NCI-H1417 treated with DMSO at 0.1 percent for 48 hours (cell line): ENCODE measurements at places on chromosomes 1 and 21.

GRCh38 chr1:101251504-101251903, 14.7 kb downstream of the S1PR1 start:
- no peak for DNase-seq

DNA sequence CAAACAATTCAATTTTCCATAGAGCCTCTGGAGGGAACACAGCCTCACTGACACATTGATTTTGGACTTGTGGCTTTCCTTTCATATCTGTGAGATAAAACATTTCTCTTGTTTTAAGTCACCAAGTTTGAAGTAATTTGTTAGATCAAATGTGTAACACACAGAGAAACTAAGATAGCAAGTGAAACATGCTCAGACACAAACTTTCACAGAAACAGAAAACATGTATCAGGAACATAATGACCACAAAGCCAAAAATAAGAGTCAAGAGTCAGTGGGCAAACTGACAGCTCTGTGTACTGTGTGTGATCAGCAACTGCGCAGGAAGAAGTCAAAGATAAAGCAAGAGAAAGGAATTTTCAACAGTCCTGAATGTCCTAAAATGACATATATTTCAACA, 1237.5 kb downstream of the AMY1C start:
- DNase-seq: no peak

DNA sequence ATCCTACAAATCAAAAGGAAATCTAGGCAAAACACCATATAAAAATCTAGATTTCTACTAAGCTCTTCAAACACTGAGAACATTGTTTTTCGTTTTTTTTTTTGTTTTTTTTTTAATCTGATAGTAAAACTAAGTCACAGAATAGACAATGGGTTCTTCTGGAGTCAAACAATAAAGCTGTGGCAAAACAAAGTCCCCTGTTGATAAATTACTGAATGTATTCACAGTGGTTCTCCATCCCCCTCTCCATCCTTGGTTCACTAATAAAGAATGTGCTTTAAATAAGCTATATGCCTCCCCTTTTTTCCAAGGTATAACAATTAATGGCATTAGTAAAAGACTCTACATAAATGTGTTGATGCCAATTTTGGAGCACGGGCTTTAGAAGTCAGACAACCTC, 16.7 kb upstream of the ATP1B1 start:
- no peak for DNase-seq

GRCh38 chr1:41591891-41592290, 107.4 kb upstream of the EDN2 start:
- no peak for DNase-seq

DNA sequence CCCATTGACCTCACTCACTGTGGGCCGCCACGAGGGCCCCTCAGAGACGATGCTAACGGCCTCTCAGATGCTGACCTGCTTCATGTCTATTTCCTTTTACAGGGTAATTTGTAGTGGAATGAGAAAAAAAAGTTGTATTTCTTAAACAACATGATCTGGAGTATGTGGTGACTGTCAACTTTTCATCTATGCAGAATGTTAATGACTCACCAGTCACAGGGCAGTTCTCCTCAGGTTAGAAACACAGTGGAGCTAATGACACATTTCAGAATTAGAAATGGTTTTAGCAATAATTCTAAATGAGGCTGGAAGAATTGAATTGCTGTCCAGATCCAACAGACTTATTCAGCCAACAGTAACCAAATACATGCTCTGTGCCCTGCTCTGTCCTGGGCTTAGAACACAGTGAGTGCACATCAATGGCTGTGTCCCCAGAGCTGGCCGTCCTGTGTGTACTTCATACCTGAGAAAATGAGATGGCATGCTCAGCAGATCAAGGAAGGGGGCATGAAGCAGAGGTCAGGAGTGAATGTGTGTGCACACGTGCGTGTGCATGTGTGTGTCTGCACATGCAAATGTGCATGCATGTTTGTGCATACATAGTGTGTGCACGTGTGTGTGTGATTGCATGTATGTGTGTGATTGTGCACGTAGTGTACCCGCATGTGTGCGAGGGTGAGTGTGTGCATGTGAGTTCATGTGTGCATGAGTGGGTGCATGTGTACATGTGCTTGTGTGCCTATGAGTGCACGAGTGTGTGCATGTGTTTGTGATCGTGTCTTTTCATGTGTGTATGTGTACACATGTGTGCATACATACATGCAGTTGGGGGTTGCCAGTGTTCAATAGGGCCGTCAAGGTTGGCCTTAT, 145.3 kb downstream of the PCBP3 start:
- no peak for DNase-seq

DNA sequence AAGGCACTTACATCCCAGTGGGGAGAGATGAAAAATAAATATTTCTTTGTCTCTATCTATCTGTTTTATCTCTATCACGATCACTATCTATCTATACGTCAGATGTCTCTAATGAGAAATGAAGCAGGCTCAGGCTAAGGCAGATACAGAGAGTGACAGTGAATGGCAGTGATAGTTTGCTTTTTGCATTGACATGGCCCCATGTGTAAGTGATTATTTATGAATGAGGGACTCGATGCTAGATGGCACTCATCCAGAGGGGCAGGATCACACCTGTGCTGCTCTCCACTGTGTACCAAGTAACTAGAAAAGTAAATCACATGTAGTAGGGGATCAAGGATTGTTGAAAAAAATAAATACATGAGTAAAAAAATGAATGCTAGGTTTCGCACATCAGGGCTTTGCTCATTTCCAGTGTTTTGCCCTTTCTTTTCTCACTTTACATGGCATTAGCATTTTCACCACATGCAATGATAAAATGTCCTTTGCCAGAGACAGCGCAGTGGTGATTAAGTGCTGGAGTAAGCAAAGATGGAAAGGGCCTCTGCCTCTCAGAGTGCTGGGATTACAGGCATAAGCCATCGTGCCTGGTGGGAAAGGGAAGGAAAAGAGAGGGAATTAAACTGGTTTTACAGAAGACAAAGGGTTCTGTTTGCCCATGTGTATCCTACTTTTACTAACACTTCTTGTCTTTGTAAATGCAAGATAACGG, 16.5 kb downstream of the TBX19 start:
- DNase-seq: no peak

DNA sequence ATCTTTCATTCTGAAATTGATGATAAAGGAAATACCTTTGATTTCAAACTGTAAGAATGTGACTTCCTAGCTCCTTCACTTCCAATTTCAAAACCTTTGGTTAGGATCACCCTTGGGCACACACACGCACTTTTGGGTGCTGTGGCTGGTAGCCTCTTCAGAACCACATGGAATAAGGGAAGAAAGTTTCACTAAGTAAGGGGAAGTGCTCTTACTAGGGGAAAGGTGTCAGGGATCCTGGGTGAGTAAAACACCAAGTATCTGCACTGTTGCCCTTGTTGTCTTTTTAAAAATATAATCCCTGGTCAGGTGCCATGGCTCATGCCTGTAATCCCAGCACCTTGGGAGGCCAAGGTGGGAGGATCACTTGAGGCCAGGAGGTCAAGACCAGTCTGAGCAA, 132.4 kb downstream of the SDCCAG8 start:
- DNase-seq: no peak

DNA sequence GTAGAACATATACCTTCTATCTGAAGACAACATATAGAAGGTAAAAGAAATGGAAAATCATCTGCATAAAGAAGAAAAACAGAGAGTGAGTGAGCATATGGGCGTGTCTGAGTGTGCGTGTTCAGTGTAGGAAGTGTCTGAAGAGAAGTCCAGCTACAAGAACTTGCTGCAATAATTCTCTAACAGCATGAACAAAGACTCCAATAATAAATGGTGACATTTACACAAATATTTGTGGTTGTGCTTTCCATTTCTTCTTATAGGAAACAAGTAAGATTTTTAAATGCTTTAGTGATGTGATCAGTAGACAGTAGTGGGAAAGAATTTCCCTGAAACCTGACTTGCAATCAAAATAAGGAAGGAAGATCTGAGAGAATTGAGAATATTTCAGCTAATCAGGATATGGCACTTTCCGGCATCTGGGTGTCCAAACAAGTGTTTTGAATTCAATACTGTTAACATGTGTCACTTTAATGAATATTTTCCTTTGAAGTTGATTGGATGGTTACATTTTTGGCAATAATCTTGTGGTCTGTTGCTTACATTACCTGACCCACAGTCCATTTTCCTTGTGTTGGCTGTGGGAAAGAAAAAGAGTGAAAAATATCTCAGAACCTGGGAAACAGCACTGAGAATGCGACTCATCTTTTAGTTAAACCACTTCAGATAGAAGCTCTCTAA, 154.0 kb downstream of the TGFB2 start:
- DNase-seq: no peak

GRCh38 chr21:15233611-15234010, 168.8 kb upstream of the NRIP1 start:
- no peak for DNase-seq

GRCh38 chr1:226021401-226021800, 22.3 kb upstream of the SDE2 start:
- no peak for DNase-seq

DNA sequence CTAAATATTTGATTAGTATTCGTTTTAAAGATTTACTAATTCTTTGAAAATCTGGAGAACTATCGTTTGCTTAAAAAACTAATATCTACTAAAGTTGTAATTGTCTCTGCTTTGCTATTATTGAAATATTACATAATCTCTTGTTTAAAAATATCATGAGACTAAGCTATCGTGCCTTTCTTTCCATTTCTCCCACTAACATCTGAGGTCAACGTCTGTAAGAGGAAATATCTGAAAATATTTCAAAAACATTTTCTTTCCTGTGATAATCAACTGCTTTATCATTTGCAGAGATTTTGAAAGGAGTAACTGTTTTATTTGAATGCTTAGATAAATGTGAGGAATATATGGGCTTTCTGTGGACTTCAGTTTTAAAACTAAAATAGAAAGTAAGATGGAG, 694.1 kb downstream of the USP25 start:
- DNase-seq: no peak

DNA sequence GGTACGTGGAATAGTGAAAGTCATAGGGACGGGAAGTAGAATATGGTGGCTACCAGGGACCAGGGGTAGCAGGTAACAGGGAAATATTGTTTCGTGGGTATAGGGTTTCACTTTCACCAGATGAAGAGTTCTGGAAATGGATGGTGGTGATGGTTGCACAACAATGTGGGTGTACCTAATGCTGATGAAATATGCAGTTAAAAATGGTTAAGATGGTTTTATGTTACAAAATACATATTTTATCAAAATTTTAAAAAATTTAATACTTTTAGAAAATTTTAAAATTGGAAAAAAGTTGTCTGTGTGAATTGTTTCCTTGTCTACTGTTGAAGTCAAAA, 55.5 kb upstream of the TLR5 start:
- DNase-seq: no peak

DNA sequence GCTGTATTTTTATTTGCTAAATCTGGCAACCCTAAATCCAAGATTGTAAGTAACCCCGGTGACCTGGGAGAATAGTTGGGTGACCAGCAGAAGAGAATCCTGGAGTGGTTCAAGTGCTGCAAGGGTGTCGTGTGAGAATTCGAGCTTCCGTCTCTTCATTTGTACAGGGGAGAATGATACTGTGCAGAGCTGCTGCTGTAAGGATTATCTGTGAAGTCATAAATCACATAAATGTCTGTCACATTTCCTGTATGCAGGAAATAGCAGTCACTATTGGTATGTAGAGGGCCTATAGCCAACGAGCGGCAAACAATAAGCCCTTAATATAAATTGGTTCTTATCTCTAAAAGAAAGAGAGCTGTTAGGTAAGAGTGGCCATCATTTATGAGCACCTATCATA, 90.7 kb downstream of the ATP1A1 start:
- DNase-seq: no peak

DNA sequence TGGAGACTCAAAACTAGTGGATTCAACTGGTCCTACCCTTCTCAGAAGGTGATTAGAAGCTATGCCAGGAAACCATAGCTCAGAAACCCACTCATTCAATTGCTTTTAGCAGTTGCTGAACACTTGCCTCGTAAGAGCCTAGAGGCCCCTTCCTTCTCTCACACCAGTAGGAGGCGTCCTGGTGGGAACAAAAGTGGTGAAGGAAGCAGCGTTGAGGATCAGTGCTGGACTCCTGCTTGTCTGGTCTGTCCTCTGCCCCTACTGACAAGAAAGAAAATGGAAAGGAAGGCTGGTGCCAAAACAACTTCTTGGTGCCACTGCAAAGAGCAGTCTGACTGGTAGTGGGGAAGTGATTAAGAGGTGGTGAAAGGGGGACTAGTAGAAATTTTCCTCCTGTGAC, 269.7 kb downstream of the LMO4 start:
- DNase-seq: no peak

- no peak for DNase-seq
Observed at GRCh38 chr1:221101807-221102605, 222.8 kb downstream of the HLX start.

DNA sequence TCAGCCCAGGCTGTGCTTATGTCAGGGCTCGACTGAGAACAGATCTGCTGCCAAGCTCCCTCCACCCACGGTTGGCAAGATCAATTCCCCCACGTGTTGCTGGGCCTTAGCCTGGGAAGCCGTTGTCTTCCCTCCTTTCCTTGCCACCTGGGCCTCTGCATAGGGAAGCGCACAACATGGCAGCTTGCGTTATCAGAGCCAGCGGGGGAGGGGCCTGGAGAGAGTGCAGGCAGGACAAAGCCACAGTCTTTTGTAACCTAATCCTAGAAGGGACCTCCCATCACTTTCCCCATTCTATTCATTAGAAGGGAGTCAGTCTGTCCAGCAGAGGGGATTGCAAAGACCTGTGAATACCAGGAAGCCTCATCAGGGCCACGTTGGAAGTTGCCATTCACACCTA, 17.0 kb upstream of the IGSF21 start:
- no peak for DNase-seq

DNA sequence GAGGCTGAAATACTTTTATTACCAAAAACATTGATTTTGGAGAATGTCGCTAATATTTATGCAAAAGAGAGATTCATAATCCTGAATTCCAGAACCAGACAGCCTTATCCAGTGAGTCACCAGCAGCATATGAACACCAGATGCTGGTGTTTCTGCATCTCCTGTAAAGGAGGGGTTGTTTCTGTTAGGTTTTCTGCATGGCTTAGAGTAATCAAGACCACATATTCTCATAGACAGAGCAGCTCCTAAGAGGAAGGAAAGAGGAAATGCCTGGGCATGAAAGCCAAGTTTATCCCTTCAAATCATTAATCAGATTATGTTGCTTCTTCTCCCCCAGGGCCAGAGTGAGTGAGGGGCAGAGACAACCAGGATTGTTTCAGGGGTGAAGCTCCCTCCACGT, 86.2 kb downstream of the NGF start:
- DNase-seq: no peak

- no peak for DNase-seq
Observed at GRCh38 chr1:3101124-3101939, 32.3 kb downstream of the PRDM16 start.

- DNase-seq: no peak
Observed at GRCh38 chr1:31584869-31585735, 8.8 kb downstream of the TINAGL1 start.

DNA sequence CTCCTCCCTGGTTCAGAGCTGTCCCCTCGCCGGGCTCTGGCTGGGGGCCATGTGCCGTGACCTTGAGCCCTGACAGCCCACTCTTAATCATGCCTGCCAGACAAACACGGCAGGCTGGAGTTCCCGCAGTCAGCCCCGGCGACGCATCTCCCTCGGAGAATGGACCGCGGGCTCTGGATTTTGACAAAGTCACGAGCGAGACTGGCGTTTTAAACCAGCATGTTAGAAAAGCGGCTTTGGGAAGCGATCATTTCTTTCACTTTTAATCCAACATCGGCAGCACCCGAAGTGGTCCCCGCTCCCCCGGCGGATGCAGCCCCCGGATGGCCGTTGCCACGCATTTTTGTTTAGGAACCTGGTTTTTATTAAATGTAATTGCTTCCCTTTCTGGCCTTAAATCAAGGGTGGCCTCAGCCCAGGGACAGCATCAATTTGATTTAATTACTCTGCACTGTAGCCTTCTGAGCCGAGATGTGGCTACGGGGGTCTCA, 70.9 kb downstream of the PRDM16 start:
- DNase-seq: no peak
